Endothelial cell (in vitro differentiated cells): ENCODE measurements at places on chromosomes 6 and 20. TPM values are rescaled to one million over a fixed set of nuclear protein-coding genes. Genes with fewer than 3 reads are reported as not detected.

ILRUN gene
- total RNA-seq, result 58.9 TPM

GGTLC1 gene
- not detected for total RNA-seq

PRPF6 gene
- 73.4 TPM for total RNA-seq

SAMD10 gene
- total RNA-seq, result 5.0 TPM

SLC17A9 gene
- 7.0 TPM for total RNA-seq

LRFN2 gene
- 0.59 TPM for total RNA-seq

KCNK16 gene
- total RNA-seq, result not detected

ZNF165 gene
- total RNA-seq, result 1.4 TPM

PTCHD4 gene
- 28.5 TPM for total RNA-seq

SIRPA gene
- 132 TPM for total RNA-seq

GRCh38 chr6:45222380-45222779 lies 105.8 kb upstream of the RUNX2 start:
- no peak for DNase-seq

- peak; percentile 41 for DNase-seq
Observed at GRCh38 chr6:68778356-68779020, 143.4 kb downstream of the ADGRB3 start.

DNA sequence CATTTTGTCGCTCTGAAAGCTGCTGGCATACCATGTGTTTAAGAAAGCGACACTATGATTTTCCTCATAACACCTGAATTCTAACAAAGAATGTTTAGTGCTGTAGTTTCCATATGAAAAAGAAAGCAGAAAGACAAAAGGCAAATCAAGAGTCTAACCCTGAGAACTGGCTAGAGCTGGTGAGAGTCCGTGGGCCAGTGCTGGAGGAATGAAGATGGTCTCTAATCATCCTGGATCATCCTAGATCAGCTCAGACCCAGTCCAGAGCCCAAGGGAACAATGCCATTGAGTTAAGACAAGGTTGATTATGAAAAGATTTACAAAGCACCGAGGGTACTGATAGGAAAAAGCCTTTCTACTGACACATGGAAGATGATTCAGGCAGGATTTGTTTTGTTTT lies 73.0 kb upstream of the MYLIP start:
- DNase-seq, result no peak

DNA sequence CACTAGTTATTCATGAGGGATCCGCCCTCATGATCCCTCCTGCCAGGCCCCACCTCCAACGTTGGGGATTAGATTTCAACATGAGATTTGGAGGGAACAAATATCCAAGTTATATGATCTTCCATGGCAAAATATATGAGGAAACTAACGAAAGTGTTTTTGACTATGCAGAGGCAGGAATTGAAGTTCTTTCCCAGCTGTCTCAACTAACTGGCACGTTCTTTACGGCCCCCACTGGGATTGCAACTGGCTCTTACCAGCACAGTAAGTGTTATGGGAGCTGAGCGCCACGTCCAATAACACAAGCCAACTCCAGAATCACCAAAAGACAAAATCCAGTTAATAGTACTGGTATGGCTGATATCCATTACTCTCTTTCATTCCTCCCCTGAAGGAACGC lies 66.6 kb downstream of the ECT2L start:
- DNase-seq, result no peak

DNA sequence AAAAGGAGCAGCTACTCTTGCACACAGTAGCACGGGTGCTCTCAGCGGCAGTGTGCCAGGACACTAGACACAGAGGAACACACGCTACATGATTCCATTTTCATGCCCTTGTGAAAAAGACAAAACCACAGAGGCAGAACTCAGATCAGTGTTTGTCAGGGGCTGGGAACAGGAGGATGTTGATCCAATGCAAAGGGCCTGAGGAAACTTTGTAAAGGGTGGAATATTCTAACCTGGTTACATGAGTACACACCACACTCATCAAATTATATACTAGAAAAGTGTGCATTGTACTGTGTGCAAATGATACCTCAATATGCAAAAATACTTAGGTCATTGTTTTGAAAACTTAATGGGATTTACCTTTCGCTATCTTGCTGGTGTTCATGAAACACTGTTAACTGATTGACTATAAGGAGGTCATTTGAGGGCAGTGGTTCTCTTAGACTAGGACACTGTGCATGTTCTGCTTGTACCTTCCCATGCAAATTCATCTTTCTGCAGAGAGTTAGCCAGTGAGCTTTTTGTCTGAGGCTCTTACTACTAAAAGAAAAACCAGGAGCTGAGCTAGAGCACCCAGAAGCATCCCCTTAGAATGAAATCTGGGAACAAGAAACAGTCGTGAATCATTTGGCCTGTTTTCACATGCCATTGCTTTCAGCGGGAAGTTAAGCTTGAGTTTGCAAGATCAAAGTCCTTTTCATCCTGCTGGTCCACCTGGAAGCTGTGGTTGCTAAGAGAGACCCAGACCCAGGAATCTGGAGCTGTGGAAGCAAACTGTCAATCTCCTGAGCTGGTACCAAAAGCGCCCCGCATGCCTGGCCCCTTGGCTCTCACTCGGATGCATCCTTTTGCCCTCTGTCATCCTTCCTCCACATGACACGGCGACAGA lies 204.8 kb downstream of the TTLL2 start:
- DNase-seq, result no peak

DNA sequence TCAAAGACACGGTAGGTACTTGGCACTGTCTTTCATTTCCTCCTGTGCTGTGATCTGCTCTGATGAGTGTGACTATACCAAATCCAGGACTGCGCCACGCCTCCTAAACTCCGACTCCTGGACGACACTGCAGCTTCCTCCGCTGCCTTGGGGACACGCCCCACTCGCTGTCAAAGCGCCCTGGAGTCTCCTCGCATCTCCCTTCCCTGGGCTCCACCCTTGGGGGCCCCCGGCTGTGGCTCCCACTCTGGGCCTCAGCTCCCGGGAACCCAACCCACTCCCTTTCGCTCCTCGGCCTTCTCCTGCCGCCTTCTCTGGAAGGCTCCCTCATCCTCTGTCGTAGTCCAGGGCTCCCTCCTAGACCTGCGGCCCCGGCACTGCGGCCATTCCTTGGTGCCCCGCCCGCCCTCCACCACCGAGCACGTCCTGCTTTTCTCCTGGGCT lies 61.2 kb downstream of the RSPH3 start:
- DNase-seq, result no peak

DNA sequence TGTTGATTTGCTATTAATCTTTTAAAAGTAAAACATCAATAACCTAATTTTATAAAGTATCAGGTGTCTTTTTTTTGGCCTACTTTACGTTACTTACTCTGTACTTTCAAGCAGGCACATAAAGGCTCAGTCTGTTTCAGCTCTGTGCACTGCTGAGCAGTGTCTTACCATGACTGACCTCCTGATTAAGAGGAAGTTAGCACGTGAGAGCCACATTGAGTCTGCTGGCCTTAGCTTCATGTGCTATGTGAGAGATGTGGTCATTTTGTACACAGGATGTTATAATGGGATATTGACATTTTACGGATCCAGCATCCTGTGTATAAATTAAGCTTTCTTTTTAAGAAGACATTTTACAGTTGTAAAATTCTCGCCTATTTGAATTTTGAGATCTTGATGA lies 31.9 kb downstream of the ARID1B start:
- DNase-seq, result no peak

DNA sequence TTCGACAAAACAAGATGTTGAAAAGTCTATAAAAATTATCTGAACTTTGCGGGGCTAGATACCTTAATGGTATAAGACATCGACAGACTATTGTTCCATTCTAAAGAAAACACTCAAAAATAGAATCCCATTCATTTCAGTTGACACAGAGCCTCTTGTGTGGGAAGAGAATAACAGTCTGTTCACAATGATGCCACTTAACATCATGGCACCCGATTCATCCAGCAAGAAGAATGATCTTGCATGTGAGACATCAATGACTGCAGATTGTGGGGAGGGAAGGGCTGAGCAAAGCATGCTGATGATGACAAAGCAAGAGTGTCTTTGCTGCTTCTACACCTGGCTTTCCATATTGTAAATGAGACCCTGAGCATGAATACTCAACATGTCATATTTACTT lies 49.7 kb upstream of the ARMH2 start:
- no peak for DNase-seq

DNA sequence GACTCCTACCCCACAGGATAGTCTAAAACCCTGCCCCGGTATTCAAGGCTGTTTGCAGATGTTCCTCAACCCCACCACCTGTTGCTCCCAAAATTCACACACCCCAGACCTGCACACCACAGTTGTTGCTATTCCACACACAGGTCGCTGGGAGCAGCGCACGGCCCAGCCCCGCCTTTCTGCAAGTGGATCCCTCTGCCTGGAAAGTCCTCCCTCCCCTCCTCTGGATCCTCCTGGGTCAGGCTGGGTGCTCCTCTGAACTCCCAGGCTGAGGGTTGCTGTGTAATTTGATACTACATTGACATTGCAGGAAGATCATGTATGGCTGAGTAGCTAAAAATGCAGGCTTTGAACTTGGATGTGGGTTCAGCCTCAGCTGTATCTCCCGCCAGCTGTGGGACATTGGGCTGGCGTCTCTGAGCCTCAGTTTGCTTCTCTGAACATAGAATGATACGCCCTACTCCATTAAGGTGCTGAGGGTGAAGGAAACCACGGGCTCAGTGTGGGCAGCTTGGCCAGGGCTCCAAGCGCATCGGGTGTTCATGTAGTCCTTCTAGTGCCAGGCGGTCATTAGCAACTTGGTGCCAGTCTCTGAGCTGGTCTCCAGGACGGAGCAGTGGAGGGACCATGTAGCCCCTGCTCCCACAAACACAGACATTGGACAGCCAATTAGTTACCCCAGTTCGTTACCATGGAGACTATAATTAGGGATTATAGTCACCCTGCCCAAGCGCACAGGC lies 13.9 kb upstream of the CCN5 start:
- no peak for DNase-seq

DNA sequence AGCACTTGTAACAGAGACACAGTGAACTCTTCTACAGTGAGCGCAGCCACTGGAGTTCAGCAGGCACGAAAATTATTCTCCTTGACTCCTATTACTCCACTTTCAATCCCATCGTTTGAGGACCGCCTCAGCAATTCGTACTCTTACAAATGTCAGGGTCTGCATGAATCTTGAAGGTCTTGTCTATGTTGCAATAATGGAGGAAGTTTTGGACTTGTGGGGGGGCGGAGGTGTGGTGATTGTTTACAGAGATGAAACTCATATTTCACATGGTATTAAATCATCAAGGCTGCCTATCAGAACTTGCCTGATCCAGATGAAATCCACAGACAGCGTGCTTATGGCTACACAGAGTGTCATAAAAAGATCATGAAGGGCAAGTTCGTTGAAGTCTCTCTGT lies 42.0 kb downstream of the SLC2A12 start:
- DNase-seq, result no peak

DNA sequence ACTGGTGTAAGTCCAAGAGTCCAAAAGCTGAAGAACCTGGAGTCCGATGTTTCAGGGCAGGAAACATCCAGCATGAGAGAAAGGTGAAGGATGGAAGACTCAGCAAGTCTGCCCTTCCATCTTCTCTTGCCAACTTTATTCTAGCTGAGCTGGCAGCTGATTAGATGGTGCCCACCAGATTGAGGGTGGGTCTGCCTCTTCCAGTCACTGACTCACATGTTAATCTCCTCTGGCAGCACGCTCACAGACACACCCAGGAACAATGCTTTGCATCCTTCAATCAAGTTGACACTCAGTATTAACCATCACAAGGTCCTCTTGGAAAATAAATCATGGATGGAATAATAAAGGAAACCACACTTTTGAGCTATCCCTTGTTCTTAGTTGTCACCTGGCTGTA lies 121.2 kb downstream of the MAP3K7 start:
- DNase-seq, result no peak

GRCh38 chr20:7916648-7917047 lies 23.6 kb downstream of the HAO1 start:
- DNase-seq, result no peak

GRCh38 chr20:4076671-4077070 lies 61.3 kb upstream of the RNF24 start:
- DNase-seq, result no peak

DNA sequence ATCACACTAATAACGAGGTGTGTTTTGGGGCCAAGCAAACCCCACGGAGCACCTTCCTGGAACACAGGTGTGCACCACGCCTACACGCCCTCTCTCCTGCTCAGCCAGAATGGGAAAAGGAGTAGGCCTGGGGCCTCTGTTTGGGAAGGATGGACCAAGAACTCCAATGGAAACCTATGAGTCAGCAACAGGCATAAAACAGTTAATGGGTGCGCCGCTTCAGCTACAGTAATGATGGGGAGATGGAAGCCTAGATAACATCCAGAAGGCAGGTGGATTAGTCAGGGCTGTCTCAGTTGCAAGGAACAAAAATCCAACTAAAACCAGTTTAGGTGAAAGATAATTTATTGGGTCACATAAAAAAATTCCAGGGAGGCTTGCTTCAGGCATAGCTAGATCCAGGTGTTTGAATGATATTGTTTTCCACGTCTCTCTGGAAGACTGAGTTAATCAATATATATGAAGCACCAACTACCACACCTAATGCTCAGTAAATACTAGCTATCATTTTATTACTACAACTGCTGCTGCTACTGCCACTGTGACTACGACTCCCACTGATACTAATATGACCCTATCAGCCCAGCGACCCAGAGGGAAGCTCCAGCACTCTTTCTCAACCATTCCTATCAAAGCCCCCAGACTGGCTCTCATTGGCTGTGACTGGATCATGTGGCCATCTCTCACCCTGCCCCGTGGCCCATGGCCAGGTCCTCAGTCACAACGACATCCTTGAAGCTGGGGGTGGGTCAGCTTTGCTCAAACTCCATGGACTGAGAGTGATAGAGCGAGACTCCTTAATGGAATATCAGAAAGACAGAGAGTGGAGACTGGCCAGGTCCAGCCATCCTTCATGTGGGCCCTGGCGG lies 155.2 kb upstream of the PTPN1 start:
- no peak for DNase-seq

DNA sequence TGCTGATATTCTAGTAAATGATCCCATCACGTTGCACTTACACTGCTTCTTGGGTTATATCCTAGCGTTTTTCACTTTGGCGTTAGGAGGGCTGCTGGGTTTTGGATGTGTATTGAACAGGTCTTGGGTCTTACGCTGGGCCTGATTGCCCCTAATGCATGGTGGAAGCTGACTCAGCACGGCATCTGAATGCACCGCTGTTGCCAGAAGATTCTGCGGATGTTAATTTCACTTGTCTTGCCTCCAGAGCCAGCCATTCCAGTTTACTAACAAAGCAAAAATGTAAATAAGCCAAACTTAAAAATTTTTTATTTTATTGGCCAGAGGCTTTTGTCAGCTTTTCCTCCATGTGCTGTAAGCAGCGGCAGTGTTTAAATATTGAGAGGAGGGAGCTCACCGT lies 233.5 kb downstream of the TMEM242 start:
- DNase-seq, result no peak

DNA sequence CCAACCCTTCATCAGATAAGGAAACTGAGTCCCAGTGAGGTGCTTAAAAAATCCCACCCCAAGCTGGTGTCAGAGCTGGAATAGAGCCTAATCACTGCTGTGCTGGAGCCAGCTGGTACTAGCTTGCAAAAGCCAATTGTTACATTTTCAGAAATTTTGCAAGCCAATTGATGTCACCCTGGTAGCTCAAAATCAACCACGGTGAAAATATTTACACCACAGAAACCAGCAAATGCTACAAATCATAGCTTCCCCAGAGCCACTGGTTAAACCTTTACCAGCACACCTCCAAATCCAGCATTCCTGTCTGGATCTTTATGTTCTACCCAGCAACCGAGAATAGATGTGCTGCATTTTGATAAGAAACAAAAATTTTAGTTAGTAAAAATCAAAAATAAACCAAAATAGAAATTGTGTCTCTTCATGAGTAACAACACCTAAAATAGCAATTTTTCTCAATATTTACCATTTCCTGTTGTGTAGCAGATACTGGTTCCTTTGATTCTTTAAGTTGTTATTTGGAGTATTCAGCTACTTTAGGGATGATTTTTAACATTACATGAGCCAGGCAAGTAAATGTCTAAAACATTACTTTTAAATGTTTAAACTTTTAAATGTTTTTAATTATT lies 7.2 kb upstream of the LCA5 start:
- no peak for DNase-seq
